Nucleus accumbens (tissue), 56 donors: ENCODE measurements at places on chromosomes 5 and 9.

GRCh38 chr5:174837919-174838902 is 113.8 kb downstream of the MSX2 start:
- no peak for DNase-seq

DNA sequence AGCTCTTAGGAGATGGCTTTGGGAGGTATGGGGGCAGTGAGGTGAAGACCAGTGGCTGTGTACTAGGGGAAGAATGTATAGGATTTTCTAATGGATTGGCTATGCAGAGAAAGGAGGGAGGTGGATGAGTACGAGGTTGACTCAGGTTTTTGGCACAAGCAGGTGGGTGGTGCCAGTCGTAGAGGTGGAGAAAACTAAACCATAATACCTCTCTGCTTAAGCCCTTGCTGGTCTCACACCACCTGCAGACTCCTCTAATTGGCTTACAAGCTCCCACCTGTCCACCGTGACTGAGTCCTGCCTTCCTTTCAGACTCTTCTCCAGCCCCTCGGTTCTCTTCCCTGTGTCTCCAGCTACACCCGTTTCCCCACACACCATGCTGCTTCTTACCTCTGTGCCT is 521.7 kb upstream of the CLINT1 start:
- DNase-seq: no peak

- no peak for DNase-seq
Measured at GRCh38 chr5:139575751-139576150, 14.6 kb downstream of the UBE2D2 start.

- peak; percentile 20 for DNase-seq
Measured at GRCh38 chr5:78985116-78985724, at the start of gene ARSB. TSS of gene ARSB (minus strand) at chr5:78985310. CDS start at chr5:78985248, 62 bp downstream.

DNA sequence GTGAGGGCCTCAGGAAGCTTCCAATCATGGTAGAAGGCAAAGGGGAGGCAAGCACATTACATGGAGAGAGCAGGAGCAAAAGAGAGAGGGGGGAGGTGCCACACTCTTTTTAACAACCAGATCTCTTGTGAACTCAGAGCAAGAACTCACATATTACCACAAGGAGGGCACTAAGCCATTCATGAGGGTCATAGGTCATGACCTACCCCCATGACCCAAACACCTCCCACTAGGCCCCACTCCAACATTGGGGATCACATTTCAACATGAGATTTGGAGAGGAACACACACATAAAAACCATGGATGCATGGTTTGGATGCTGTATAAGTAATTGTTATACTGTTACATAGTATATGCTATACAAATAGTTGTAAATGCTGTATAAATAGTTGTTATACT is 17.5 kb downstream of the POLK start:
- DNase-seq: no peak

- DNase-seq: no peak
Measured at GRCh38 chr9:79237861-79238260, 333.9 kb upstream of the TLE4 start.

- no peak for DNase-seq
Measured at GRCh38 chr9:71431931-71432330, 310.5 kb upstream of the TRPM3 start.

GRCh38 chr5:136084698-136085097 is 47.9 kb upstream of the SMAD5 start:
- DNase-seq: no peak

DNA sequence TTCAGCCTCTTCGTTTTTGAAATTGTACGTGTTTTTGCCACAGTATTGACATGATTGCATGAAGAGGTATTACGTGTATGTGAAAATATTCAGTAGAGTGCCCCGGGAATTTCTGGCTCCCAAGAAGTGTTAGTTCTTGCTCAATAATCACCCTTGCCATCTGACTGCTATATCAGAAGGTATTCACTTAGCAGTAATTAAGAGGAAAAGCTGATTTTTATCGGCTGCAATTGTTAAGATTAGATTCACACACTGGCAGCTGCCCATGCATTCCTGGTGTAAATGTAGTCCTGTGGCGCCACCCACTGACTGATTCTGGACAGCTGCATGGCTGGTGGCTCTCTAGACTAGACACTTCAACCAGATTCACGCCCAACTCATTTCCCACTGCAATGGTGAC is 440.1 kb upstream of the ADAMTS16 start:
- no peak for DNase-seq

- DNase-seq: no peak
Measured at GRCh38 chr5:175484829-175485228, 6.5 kb downstream of the SFXN1 start.

GRCh38 chr5:152104211-152104610 is 179.6 kb upstream of the GLRA1 start:
- DNase-seq: no peak
